ENCODE measurements at places on chromosomes 7 and 10.
A peak's percentile ranks its signal among the peaks of the same experiment; 100 is the strongest.

DNA sequence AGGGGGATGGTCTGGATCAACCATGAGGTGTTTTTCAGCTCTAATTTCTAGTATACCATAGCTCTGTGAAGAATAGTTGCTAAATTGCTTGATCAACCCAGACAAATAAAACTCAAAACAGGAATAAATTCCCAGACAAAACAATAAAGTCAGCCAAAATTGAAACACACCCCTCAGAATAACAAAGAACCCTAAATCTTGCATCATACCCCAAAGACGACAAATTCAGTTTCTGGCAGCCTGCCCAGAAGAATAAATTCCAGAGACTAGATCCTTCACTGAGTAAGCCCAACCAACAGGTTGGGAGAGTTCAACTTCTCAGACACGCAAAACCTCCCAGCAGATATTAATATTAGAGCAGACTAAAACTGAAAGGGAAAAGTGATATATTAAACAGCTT is 11.2 kb upstream of the SEM1 start:
- DNase-seq, result peak; percentile 19

GRCh38 chr7:92517631-92518030 is 10.7 kb downstream of the PEX1 start:
- no peak for DNase-seq

GRCh38 chr10:33125522-33126517 is 167.8 kb upstream of the ITGB1 start:
- no peak for DNase-seq

- no peak for DNase-seq
Measured at GRCh38 chr7:70616821-70617220, 515.1 kb upstream of the GALNT17 start.

GRCh38 chr10:58992830-58993460 is 183.5 kb upstream of the PHYHIPL start:
- no peak for DNase-seq

DNA sequence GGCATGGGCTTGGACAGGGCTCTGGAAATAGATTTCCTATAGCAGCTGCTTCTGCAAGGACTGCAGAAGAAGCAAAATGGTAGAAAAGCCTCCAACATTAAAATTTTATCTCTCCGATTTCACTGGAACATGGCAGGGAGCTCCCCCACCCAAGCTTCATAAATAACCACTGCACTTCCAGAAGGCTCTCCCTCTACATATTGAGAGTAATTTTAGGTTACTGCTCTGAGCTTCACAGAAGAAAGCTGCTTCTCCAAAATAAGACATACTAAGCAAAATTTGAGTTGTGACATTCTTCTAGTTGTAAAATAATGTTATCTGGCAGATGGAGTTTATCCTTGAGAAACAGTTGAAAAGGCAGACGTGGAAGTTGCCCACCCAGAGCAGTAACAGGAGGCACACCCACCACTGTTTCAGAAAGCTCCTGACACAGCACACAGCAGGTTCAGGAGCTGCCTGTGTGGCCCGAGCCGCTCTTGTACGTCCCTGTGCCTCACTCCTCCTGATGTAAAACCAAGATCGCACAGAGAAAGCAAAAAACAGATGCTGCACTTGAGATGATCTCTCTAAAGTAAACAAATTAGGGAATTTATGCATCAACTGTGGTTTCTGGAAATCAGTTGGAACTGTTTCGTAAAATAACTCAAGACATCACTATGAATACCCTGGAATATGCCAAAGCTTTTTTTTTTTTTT is 621.0 kb downstream of the PARD3 start:
- DNase-seq, result peak; percentile 35

- no peak for DNase-seq
Measured at GRCh38 chr10:124568339-124568738, 106.7 kb downstream of the LHPP start.

- no peak for DNase-seq
Measured at GRCh38 chr7:21526007-21526406, 16.8 kb upstream of the DNAH11 start.

DNA sequence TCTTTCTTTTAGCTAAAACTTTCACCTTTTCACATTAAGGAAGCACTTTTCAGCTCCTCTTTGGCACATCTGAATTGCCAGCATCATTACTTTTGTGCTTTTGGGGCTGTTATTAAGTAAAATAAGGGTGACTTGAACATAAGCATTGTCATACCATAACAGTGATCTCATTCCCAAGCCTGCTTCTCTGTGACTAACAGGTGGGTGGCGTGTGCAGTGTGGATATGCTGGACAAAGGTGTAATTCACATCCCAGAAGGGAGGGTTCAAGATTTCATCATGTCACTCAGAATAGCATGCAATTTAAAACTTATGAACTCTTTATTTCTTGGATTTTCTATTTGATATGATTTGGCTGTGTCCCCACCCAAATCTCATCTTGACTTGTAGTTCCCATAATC is 517.4 kb upstream of the MKI67 start:
- no peak for DNase-seq

DNA sequence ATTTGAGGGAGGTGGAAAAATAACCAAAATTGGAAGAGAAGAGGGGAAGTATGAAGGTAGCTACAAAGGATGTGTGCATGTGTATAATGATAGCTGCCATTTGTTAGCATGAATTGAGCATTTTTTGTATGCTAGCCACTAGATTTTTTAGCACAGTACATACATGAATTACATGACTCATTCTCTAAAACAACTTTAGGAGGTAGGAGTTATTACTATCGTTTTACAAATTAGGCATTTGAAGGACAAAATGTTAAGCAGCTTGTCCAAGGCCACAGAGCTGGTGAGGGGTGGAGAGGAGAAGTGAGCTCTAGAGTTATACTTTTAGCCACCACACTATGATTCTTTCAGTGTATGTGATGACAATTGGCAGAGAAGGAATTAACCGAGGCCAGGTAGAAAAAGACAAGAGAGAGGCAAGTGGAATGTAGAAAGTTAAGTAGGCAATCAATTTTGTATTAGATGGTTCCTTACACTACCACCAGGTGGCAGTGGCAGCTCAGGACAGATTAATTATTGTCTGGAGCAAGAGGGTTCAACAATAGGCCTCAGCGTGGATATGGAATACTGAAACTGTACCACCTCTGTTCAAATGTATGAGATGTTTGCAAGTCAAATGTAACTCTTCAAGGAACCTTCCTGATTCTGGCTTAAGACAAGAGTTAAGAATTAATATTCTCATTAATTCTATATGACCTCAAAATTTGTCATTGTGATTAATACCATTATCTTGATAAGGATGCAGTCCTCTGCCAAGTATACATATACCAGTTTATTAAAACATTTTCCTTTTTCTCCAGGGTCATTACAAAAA is 128.0 kb downstream of the MBL2 start:
- DNase-seq, result no peak

DNA sequence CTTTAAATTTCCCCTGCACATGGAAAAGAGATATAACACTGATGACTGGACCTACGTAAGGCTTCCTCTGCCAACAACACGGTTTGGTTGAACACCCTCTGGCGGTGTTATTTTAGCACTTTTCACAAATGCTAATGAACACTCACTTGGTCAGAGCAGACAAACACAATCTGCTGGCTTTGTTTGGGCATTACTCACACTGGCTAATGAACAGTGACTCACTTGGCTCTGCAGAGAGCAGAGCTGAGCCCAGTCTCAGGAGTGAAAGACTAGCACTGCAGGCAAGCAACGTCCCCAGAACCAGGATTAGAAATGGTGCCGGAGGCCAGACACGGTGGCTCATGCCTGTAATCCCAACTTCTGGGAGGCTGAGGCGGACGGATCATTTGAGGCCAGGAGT is 430.8 kb downstream of the PLXNA4 start:
- peak; percentile 30 for DNase-seq

GRCh38 chr10:14691359-14691758 is 83.3 kb downstream of the FAM107B start:
- no peak for DNase-seq

GRCh38 chr7:42350801-42351200 is 113.8 kb upstream of the GLI3 start:
- DNase-seq, result peak; percentile 53

GRCh38 chr10:113958631-113959382 is 84.9 kb upstream of the ADRB1 start:
- peak; percentile 78 for DNase-seq

GRCh38 chr7:33062023-33062781 is at the start of gene NT5C3A:
TSS of gene NT5C3A (minus strand) at chr7:33062776. CDS start at chr7:33062705, 71 bp downstream.
- DNase-seq, result no peak

DNA sequence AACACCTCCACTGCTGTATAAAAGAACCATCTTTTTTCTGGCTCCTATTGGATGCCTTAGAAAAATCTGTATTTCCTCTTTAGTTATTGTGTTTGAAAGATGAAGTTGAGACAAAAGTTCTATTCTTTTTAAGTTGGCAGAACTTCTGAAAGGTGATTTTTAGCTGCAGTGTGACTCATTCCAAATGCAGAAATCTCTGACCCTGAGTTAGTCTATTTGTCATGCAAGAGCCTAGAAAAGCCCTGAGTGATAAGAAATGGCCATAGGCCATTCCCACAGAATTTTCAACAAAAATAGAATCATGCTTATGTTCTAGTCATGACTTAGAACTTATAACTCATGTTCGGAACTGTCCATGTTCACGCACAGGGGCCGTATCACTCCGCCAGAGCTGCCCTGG is 89.1 kb downstream of the EGFR start:
- no peak for DNase-seq

GRCh38 chr7:3568516-3568915 is 267.5 kb downstream of the SDK1 start:
- no peak for DNase-seq

DNA sequence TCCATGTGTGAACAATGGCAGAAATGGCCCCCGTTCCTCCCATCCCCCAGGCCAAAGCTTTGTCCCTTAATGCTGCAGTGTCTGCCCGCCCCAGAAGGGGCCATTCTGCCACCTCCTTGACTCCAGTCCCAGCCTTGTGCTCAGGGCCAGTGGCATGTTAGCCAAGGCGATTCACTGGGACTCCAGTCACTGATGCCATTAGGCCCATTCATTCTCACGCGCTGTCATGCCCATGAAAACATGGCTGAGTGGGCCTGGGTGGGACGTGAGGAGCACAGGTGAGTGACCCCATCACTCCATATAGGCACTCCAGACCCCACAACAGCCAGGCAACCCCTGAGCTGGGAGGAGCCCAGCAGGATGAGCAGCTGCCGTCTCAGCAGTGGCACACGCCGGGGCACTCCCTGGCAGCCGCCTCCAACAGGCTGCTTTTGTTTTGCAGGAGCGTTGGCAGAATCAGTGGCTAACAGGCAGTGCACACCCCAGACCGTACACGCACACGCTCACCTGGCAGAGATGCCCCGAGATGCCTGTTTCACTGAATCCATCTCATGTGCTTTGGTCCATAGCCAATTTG is 79.5 kb downstream of the TCERG1L start:
- DNase-seq, result no peak

DNA sequence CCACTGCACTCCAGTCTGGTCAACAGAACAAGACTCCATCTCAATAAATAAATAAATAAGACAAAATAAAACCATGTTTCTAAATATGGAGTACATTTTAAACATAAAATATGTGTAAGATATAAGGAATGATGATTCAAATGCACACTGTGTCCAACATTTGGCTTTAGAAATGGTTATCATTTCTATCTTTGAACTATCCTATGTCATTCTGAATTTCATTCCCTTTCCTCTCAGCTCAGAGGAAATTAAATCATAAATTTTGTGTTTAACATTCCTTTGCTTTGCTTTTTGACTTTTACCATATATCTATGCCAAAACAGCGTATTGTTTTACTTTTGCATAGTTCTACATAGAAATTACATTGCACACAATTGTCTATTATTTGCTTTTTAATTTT is 130.9 kb downstream of the GNAT3 start:
- DNase-seq, result no peak

- DNase-seq, result no peak
Measured at GRCh38 chr10:73763343-73763742, 18.5 kb upstream of the CHCHD1 start.

DNA sequence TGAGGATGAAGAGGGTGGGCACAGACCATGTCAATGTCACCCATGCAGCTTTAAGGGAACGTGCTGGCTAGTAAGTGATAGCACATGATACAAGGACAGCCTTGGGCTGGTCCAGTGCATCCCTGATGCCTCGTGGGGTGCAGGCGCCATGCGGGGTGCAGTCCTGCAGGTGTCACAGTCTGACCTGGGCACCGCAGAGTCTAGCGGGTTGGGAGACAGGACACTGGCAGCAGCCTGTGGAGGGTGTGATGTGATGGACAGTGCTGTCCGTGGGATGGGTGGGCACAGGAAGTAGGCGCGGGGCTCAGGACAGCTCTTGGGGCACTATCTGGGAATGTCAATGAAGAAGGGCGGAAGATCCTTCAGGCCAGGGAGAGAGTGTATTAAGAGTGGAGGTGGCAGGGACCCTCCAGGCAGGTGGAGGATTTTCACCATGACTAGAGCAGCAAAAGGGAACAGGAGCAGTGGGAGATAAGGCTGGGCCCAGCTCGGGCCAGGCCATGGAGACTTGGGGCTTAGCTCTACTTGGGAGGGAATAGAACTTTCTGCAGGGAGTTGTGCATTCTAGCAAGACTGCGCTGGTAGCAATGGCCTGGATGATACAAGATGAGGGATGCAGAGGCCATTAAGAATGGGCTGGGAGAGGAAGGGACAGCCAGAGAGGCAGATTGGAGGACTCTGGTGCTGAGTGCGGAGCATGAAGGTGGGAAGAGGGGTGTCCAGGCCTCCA is 122.5 kb downstream of the PTPN20 start:
- DNase-seq, result no peak

DNA sequence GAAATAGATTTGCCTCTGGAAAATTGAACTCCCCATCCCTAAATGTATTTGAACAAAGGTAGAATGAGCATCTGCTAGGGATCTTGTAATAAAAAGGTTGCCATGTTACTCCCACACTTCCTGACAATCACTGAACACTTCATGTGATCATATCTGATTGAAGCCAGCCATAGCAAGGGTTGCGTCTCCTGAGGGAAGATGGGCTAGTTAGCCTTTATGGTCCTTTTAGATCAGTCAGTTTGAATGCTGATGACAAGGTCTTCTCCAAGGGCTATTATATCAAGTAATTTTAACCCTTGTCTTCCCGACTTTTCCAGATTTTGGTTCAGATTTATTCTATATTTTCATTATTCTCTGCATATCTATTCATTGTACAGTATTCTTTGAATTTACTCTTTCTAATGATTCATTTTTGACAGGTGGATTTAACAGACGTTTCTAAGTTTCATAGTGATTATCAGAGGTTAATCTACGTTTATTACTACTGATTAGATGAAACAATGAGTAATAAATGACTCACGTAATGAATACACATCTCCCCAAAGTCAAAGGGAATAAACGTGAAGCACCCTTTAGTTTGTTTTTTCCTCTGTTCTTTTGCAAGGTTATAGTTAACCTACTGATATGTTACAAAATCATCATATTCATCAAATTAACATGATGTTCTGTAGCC is 28.1 kb downstream of the CSGALNACT2 start:
- DNase-seq, result no peak

- DNase-seq, result no peak
Measured at GRCh38 chr10:61542596-61542995, 89.4 kb upstream of the TMEM26 start.

Data from skeletal muscle cell (primary cell).